ENCODE measurements at places on chromosomes 11 and 22.

DNA sequence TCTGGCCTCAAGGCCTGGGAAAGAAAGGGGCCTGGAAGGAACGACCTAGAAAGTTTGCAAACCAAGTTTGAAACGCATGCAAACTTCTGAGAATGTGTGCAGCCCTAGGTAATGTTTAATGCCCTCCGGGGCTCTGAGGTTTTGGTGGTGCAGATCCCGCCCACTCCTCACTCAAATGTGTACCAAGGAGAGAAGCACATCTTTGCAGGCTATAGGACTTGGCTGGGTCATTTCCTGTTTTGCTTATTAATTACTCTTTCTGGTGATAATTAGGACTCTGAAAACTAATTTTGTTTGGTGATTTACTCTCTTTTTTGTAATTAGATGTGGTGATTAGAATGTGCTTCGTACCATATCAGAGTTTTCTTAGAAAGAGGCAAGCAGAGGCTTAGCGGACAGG is 625.9 kb upstream of the CADM1 start:
- no peak for DNase-seq

- no peak for DNase-seq
These were observed 11.9 kb downstream of the CLPB start for GRCh38 chr11:72422414-72422813.

DNA sequence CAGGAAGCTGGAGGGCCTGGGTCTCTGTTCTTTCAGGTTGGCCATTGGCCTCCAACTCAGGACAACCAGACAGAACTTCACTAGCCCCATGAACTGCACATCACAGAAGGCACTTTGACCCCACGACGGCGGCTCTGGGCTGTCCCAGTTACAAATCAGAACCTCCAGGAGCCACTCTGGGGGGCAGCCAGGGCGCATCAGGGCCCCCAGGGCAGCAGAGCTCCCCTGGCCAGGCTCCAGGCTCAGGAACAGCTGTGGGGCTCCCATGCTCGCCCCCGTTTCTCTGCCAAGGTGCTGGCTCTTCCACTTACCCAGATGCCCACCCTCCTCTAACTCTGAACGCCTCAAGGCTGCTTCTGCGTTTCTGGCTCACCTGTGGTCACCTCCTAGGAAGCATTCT is 25.5 kb downstream of the TOLLIP start:
- DNase-seq: no peak

GRCh38 chr22:19745155-19746101 is 15.2 kb upstream of the TBX1 start:
- DNase-seq: no peak

GRCh38 chr11:364991-365725 is 4.1 kb upstream of the B4GALNT4 start:
- DNase-seq: no peak

GRCh38 chr11:93756748-93757147 is 15.3 kb downstream of the C11orf54 start:
- no peak for DNase-seq

GRCh38 chr22:27197618-27198017 is 540.2 kb downstream of the MIAT start:
- DNase-seq: no peak

- no peak for DNase-seq
These were observed 195.9 kb downstream of the DSCAML1 start for GRCh38 chr11:117601006-117601708.

DNA sequence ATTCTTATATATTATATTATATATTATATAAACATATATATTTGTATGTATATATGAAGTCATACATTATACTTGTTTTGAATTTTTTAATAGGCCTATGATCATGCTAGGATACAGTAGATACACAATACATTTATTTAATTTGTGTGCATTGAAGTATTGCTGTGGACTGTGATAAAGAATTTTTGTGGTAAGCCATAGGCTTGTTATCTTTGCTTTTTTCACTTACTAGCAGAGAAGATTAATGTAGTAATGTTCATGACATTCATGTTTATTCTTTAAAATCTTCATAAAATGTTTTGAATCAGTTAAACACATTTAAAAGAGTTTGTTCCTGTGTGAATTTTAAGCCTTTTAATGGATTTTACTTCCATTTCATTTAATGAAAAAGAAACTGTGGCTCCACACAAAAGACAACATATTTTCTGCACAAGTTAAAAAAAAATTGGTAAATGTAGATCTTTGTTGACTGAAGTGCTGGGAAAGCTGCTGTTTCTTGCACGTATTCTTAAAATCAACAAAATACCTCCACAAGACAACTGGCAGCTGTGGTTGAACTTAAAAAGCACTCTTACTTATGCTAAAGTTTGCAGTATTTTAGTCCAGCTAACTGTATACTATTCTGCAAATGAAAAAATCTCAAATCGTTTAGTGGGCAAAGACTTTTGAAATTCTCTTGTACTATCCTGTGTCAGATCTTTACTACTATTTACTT is 156.2 kb downstream of the TMEM135 start:
- no peak for DNase-seq

DNA sequence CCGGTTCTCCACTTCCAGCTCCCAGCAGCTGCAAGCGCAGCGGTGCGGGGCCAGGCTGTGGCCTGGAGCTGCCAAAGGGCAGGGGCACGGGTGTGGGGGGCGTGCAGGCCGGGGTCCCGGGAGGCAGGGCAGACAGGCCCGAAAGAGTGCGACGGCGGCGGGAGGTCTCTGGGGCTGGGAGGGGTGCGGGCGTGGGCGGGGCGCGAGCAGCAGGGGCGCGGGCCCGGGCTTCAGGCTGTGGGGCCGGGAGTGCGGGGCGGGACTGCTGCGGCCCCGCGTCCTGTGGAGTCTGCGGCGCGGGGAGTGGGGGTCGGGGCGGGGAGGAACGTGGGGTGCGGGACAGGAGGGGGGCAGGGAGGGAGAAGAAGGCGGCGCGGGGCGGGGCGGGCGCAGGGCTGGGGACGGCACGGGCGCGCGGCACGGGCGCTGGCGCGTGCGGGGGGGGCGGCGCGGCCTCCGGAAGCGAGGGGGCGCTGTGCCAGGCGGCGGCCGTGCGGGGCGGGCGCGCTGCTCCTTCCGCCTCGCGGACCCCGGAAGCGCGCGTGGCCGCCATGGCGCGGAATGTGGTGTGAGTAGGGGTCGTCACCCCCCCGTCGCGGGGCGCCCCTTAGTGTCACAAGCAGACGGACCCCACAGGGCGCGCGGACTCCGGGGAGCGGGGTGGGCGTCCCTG is at the start of gene MRPL23:
TSS of gene MRPL23 (plus strand) at position 521 of the 673 bp plus-strand sequence. CDS start at position 552, 31 bp downstream.
- no peak for DNase-seq

GRCh38 chr11:110587972-110588371 is 124.3 kb downstream of the ARHGAP20 start:
- no peak for DNase-seq

DNA sequence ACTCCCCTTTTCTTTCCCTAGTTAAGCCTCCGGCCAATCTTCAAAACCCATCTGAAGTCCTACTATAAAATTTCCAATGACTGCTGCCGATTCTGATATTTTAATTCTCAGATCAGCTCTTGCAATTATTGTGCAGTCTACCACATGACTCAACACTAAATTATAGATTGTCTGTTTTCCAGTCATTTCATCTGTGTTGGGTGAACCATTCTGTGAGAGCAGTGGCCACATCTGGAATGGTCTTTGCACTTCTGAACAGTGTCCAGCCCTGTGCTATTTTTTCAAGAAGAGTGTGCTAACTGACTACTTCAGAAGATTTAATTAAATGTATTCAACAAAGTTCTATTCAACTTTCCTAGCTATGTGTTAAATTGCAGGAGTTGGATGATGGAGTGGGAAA is 47.2 kb upstream of the MMP7 start:
- peak; percentile 25 for DNase-seq

GRCh38 chr22:43819931-43820640 is 8.0 kb upstream of the EFCAB6 start:
- no peak for DNase-seq

DNA sequence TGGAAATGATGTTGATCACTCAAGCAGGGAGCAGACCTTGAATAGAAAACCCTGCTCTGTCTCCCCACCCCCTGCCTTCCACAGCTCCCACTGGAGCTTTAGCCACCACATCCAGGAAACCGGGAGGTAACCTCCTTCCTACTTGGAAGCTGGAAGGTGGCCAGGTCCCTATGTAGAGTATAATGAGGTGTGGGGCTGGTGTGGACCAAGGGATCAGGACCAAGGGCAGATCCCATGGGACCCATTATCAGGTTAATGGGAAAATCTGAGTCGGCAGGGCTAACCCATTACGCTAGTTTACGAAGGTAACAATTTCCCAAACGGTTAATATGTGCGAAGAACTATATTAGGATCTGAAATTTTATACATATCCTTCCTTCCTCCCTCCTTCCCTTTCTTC is 321.9 kb downstream of the MIAT start:
- DNase-seq: no peak

DNA sequence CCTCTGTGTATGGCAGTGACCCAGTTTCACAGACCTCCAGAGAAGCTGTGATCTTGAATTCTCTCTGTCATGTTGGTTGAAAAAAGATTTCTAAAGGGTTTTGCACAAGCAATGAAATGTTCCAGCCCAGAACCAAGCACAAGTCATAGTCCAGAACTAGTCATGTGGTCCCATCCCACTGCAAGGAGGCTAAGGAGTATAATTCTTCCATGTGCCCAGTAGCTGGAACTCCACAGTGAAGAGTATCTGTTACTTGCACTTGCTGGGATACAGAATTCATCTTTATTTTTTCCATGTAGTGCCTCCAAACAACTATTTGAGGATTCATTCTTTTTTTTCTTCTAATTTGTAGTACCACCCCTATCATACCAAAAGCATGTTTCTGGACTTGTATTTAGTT is 9.9 kb upstream of the MMP8 start:
- DNase-seq: peak; percentile 9

DNA sequence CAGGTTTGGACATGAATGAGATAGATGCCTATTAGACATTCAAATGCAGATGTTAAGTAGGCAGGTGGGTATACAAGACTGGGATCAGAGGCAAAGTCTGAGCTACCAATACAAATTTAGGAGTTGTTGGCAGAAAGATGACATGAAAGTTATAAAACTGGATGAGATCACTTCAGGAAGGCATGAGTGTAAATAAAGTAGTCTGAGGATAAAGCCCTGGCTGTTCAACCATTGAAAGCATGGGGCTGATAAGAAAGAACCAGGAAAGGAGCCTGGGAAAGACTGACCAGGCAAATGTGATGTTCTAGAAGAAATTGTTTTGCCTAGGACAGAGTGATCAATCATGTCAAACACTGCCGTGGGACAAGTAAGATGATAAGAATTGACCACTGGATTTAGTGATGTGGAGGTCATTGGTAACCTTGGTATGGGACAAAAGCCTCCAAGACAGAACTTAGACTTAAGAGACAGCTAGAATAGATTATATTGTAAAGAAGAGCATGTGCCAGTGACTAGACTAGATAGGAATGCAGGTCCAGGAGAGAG is 98.5 kb downstream of the EHF start:
- DNase-seq: no peak

DNA sequence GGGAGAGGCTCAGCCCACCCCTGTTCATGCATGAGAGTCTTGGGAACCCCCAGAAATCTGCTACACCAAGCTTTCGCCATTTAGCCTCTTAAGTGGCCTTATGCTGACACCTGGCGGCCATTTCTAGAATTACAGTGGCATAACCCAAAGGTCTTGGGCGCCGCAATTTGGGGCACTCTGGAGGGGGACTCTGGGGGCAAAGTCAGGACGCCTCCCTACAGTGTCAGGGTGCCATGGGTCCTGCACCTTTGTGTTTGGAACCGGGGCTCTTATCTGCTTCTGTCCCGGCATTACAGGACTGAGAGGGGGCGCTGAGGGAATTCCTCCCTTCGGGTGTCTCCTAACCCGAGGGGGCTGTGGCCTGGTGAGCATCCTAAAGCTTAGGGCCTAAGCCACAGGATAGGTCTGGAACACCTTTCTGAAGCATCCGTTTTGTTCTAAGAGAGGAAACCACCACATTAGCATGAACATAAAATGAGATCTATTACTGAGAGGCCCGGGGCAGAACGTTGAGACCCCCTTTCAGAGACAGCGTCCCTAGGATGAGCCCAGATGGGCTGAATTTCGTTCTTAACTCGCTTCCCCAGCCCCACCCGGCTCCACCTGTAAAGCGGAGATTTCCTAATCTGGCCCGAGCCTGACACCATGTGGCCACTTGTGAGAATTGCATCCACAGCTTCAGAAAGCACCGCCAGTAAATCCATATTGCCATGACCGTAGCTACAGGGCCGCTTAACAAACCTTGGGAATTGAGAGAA is 9.3 kb downstream of the INS start:
- peak; percentile 58 for DNase-seq

DNA sequence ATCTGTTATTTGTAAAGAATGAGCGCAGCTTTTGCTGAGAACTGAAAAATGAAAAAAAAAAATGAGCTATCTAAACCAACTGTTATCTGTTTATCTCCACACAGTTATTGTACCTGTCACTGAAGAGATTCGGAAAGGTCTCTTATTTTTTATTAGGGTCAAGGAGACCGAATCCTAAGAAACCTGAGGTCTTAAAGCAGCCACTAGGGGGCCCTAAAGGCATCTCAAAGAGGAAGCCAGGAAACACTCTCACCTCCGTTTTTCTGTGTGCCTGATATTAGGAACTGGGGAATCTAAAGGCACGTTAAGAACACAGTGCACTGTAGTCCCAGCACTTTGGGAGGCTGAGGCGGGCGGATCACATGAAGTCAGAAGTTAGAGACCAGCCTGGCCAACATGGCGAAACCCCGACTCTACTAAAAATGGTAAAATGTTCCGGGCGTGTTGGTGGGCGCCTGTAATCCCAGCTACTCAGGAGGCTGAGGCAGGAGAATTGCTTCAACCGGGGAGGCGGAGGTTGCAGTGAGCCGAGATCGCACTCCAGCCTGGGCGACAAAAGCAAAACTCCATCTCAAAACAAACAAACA is 3.5 kb upstream of the LARGE1 start:
- peak; percentile 74 for DNase-seq

- DNase-seq: no peak
These were observed 627.8 kb downstream of the TBC1D22A start for GRCh38 chr22:47390026-47390970.

- no peak for DNase-seq
These were observed 9.3 kb upstream of the ACAT1 start for GRCh38 chr11:108112057-108112456.

GRCh38 chr11:48013269-48013901 is 33.0 kb downstream of the PTPRJ start:
- DNase-seq: peak; percentile 38

DNA sequence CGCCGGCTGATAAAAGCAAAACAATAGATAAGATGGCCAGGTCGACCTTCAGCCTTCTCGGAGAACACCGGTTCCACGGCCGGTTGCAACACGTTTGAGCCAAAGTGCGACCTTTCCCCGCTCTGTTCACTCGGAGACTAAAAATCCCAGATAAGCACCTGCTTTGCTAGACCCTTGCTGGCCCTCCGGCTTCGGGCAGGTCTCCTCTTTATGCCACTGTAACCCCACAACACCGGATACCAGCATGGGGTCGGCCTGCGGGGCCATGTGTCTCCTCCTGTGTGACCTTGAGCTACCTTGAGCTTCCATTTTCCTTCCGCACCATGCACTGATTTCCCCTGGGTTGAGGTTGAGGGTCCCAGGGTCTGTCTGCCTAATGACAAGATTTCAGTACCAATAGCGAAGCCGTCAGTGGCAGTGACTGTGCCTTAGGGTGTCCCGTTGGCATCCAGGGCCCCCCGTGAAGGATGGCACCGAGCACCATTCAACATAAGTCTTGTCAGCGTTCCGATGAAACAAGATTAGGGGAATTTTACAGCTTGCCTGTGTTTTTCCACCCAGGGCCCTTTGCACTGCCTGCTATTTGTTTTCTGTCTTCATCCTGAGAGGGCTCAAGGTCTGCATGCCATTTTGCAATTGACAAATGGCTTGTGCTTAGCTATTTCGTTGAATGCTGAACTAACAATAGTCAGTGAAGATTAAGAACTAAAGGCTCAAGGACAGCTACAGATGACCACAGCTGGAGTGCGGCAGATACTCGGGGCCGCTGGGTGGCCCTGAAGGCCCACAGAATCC is 118.6 kb downstream of the KCNQ1 start:
- DNase-seq: no peak

Measured in AG10803 (cell line).